ENCODE measurements at places on chromosomes 5 and 9.
A peak's percentile ranks its signal among the peaks of the same experiment; 100 is the strongest.

DNA sequence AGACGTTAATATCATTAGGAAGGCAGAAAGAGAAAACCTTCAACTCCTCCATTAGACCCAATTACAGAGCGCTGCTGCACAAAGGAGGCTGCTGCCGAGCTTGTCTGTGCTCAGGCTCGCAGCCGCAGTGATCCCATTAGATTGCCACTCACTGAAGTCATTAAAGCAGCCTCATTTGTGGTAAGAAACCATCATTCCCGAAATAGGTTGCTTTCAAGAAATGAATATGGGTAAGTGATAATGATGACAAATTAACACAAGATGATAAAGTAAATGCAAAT, 137.2 kb downstream of the CAVIN4 start:
- no peak for DNase-seq

GRCh38 chr5:122145906-122146305, 16.6 kb downstream of the ZNF474 start:
- DNase-seq, result no peak

DNA sequence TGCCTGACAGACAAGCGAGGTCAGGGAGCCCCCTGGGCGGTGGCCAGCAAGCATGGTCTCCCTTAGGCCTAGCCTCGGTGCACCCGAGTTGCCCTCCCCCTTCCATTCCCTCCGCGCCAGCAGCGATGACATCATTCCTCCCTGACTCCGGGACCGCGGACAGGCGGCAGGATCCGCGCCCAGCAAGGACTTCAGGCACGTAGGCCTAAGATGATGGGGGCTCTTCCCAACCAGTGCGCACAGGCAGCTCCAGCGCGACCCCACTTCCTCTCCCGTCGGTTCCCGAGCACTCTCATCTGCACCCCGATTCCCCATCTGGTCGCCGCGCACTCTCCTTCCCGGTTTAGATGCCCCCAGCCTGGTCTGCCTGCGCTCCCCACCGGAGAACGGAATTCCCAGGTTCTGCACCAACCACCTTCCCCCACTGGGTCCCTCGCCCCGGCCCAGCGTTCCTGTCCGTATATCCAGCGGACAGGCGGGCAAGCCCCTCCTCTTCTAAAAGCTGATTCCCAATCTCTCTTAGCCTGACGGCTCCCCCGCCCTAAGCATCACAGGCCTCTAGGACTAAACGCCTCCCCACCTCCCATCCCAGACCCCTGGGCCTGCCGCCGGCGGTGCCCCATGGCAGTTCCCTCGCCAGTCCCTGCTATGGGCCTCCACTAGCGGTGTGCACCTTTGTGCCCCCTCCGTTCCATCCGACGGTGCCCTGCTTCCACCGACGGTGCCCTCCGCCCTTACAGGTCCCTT, 931 bp downstream of the FAM219A start:
- peak; percentile 65 for DNase-seq

DNA sequence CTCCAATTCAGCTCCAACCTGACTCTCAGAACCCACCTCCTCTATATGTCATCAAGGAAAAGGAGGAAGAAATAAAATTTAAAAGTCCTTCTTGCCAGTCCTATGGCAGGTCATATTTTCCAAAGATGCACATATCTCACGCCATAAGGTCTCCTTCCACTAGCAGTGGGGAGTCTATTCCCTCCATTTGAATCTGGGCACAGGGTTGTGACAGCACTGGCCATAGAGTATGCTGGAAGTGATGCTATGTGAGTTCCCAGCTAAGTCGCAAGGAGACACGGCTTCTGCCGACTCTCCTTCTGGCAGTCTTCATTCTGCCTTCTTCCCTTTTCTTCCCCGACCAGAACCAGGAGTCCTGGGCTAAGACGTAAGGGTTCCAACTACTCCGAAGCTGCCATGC, 883.9 kb upstream of the DMAC1 start:
- DNase-seq, result no peak

DNA sequence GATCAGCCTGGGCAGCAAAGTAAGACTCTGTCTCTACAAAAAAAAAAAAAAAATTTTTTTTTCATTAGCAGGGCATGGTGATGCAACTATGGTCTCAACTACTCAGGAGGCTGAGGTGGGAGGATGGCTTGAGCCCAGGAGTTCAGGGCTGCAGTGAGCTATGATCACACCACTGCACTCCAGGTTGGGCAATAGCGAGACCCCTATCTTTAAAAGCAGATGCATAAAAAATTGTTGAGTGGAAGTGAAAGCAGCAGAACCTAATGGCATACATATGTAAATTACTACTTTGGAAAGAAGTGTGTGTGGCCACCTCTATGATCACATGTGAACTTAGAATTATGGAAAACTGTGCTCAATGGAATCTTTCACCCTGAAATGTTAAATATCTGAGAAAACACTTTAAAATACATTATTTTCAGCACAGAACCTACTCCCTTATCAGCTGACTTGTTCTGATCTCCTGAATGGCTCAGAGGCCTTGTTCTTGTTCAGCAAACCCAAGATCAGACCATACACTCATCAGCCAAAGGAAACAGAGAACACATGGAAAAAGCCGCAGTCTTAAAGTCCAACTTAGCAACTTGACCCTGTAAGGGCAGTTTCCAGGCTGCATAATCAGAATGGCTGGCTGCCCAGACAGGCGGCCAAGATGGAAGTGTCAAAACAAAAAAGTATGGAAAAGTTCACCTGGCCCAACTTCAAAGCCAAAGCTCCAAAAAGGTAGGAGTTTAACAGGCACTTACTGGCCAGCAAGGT, 56.5 kb downstream of the SIL1 start:
- peak; percentile 42 for DNase-seq

- DNase-seq, result no peak
These were observed 25.2 kb downstream of the TLR4 start for GRCh38 chr9:117729375-117729774.

DNA sequence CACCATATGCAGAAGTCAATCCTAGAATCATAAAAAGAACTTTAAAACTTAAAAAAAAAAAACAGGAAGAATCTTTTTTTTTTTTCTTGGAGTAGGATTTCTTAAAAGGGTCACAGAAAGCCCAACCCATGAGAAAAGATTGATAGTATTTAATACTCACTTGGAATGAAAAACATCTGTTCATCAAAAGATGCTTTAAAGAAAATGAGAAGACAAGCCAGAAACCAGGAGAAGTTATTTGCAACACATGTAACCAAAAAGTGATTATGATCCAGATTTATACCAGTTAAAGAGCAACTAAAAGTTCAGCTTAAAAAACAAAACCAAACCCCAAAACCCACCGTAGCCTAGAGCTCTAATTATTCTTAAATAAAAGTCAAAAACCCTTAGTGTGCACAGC, 69.3 kb downstream of the TLE4 start:
- DNase-seq, result no peak

GRCh38 chr9:38294220-38294960, 98.1 kb upstream of the ALDH1B1 start:
- DNase-seq, result peak; percentile 29

DNA sequence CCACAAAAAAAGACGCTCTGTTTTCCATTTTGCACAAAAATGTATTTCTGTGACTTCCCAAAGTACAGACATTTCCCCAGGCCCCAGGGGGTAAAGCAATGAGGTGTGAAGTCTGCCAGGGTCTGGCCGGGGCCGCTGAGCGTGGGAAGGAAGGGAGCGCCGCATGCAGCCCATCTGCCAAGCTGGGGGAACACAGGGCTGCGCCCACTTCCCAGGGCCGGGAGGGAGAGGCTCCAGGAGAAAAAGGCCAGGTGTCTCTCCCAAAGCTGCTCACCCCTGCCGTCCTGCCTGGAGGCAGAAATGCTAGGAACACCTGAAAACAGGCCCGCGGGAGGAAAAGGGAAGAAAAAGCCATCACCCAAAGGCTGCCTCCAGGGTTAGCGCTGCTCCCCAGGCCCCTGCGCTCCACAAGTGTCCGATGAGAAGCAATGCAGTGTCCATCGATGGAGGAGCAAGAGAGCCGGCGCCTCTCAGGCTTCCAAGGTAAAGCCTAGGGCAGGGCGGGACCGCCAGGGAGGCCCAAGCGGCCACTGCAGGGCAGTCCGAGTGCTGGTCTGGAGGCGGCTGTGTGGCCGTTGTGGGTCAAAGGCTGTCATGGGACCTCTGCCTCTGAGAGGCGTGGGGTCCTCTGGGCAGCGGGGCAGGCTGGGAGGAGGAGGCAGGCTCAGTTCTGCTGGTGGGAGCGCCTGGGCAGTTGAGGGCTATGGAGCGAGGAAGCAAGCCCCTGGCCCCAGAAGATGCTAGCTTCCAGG, 6.0 kb upstream of the ZDHHC12 start:
- no peak for DNase-seq

DNA sequence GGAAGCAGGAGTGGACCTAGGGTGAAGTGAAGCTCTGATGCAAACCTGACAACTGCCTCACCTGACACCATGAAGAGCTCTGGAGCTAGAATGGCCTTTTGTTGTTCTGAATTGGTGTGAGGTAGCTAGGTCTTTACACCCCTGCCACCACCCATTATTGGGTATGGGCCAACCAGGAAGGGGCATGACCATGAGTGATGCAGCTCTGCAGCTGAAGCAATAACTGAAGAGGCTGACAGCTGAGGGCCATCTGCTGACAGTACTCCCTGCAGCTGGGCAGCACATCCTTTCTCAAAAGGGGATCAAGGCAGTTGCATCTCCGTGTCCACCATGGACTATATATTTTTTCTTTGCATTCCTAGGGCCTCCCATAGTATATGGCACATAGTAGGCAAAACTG, 87.0 kb upstream of the TLE1 start:
- DNase-seq, result no peak

DNA sequence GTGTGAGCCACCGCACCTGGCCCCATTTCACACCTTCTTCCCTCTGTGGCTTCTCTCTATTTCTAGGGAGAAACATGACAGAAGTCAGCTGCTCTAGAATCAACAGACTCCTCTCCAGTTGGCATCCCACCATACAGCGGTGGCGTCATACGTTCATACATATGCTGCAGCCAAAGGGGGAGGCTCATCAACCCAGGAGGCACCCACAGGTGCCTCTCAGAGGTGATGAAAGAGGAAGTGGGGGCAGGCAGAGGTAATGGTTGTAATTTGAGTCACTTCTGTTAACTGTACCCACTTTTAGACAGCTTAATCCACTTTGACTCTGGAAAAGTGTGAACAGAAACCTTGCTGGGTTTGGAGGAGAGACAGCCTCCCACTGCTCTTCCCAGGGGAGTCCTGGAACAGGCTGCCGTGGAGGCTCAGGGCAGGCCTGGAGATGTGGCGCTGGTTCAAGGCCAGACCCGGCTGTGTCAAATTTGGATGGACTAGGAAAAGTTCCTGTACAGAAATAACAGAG, 47.3 kb upstream of the SUB1 start:
- no peak for DNase-seq

- DNase-seq, result no peak
These were observed 524.1 kb downstream of the TMEM38B start for GRCh38 chr9:106218427-106218826.

- no peak for DNase-seq
These were observed 136.5 kb downstream of the CDK5RAP2 start for GRCh38 chr9:120443489-120443888.

- no peak for DNase-seq
These were observed 166.3 kb downstream of the ATP10B start for GRCh38 chr5:160685695-160686094.

DNA sequence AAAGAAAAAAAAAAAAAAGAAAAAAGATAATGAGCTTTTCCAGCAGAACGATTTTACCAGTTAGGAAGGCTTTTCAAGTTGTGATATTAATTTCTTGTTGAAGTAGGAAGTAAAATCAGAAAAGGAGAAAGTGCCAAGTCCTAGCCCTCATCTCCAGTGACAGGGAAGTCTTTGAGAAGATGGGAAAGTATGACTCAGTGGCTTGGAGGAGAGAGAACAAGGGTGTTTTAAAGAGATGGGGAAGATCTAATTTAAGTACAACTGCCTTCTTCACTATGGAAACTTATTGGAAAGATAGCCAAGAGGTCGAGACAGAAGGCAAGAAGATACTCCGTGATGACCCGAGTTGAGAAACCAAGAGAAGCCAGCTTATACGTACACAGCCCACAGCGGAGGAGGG, 22.6 kb downstream of the FGF1 start:
- DNase-seq, result no peak

GRCh38 chr9:30075451-30076199, 2308.8 kb upstream of the ACO1 start:
- DNase-seq, result no peak

GRCh38 chr5:61081741-61082140, 80.5 kb downstream of the SMIM15 start:
- no peak for DNase-seq

- DNase-seq, result no peak
These were observed 14.4 kb downstream of the SAP30L start for GRCh38 chr5:154460172-154460571.

- DNase-seq, result peak; percentile 64
These were observed 62.3 kb downstream of the RAPGEF1 start for GRCh38 chr9:131677444-131678180.

GRCh38 chr9:4985386-4986266, 554 bp downstream of the JAK2 start:
- DNase-seq, result peak; percentile 67

DNA sequence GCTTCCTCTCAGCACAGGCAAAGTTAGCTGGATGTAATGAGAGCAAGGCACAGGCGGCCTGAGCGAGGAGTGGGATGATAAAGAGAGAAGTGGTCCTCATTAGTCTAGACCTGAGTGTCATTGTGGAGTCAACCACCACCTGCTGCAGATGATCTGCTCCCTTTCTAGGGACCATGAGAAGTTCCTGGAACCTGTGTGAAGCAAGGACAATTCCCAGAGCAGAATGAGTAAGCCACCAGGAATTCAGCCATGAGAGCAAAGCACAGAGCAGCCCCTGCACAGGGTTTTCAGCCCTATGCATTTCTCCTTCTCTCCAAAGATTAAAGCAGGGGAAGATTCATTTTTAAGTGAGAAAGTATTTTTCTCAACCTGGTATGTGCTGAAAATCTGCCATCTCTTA, 146.8 kb upstream of the SPEF2 start:
- DNase-seq, result no peak
